WTC11 (cell line): ENCODE measurements at places on chromosomes 3 and 15.

- DNase-seq = peak; percentile 6
Measured at GRCh38 chr15:29129926-29130325, 139.7 kb downstream of the NSMCE3 start.

- DNase-seq = no peak
Measured at GRCh38 chr3:174162550-174162949, 696.6 kb upstream of the NAALADL2 start.

- no peak for DNase-seq
Measured at GRCh38 chr3:187720337-187720670, 17.9 kb upstream of the RTP2 start.

GRCh38 chr3:79041621-79042020, 726.2 kb downstream of the ROBO1 start:
- DNase-seq = no peak

DNA sequence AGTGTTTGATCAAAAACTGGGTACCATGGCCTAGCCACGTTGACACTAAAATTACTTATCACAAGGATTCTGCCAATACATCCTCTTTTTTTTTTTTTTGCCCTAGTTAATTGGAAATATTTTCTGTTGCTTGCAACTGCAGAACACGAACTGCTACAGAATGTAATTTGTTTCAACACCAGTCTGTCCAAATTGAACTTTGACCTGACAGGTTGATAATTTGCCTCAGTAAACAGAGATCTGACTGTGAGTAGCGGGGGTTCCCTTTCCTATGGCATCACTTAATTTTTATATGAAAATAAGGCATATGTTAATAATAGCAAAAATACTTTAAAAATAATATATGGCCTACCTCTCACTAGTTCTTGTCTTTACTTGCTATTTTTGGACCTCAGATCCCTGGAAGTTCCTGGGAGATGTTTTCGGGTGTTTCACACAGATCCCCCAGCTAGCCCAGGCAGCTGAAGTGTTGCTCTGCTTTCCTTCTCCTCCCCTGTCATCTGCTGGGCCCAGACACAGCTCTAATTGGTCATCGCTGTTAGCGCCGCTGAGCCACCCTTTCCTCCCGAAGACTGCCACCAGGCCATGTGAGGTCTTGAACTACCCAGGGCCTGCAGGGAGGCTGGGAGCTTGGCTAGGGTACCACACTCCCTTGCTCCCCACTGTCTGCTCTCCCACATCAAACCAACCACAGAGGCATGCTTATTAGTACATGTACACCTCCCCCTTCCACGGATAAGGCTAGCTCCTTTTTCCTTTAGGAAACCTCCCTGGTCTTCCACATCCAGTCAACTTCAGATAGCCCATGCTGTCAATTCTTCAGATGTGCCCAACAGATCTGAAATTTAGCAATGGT, 89.8 kb upstream of the RNF7 start:
- DNase-seq = no peak

DNA sequence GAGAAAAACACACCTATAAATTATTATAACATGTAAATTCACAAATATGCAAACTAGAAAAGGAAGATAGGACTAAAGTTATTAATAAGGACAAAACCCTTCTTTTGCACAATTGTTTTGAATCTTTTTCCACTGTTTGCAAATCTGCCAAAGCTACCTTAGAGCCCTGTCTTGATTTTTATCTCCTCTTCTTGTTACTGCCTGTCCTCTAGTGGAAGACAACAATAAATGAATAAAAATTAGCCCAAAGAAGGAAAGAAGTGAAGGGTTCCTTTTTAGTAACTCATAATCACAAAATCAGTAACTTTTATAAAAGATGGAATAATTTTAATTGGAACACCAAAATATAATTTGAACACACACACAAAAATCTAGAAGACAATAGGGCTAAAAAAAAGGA, 2.7 kb downstream of the CD200R1 start:
- no peak for DNase-seq

- DNase-seq = no peak
Measured at GRCh38 chr15:67479781-67480505, 41.0 kb upstream of the C15orf61 start.

GRCh38 chr15:65805019-65805745, 13.1 kb upstream of the DENND4A start:
- no peak for DNase-seq

GRCh38 chr3:50486219-50486888, 17.1 kb downstream of the CACNA2D2 start:
- DNase-seq = no peak

DNA sequence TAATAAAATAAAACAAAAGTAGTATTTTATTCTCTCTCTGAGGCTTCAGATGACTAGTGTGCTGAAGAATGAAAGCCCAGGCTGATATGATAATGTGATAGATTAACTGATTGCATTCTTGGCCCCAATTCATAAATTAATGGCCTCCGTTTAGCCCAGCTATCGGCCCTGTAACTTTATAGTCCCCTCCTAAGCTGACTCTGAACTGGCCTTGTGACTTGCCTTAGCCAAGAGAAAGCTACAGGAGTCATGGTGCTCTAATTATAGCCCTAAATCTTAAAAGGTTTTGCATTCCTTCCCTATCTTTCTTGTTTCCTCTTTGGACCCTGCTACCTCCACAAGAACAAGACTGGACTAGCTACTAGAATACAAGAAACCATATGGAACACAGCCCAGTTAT, 123.2 kb upstream of the EPHA3 start:
- no peak for DNase-seq

DNA sequence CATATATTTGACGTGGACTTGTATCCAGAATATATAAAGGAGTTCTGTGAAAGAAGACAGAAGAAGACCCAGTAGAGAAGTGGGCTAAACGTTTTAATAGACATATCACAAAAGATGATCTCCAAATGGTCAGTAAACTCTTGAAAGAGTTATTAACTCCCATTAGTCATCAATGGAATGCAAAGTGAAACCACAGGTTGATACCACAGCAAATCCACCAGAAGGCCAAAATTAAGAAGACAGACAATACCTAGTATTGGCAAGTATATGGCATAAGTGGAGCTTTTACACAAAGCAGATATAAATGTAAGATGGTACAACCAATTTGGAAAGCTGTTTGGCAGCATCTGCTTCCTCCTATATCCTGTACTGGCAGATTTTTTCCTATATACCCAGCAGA, 6.0 kb downstream of the SPATA16 start:
- DNase-seq = no peak

GRCh38 chr3:117536006-117536405, 826.4 kb downstream of the TUSC7 start:
- DNase-seq = no peak

DNA sequence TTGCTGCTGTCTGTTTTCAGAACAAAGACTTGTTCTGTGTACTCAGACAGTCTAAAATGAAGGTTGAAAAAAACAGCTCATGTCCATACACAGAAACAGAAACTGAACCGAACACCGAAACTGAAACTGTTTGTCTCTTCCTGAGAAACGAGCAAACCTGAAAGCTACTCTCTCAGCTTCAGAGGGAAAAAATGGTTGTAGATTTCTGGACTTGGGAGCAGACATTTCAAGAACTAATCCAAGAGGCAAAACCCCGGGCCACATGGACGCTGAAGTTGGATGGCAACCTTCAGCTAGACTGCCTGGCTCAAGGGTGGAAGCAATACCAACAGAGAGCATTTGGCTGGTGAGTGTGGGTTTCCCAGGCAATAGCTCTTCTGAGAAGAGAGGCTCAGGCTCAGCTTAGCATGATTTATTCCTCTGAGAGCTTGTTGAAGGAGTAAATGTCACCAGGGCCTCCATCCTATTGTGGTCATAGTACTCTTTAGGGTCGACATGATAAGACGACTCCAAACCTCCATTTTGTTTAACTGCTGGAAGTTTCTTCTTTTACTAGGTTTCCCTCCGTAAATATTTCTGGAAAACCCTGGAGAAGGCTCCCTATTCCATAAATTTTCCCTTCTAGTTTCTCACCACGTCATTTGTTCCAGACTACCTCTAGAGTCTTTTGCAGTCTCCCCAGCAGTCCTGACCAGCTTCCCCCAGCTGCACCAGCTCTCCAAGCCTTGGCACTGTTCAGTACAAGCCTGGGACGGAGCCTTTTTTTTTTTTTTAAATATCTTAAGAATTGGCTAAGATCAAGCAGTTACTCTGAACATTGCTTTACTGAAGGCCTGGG, at the start of gene RTP4:
TSS of gene RTP4 (plus strand) at position 135 of the 838 bp plus-strand sequence. CDS start at position 192, 57 bp downstream.
- no peak for DNase-seq

DNA sequence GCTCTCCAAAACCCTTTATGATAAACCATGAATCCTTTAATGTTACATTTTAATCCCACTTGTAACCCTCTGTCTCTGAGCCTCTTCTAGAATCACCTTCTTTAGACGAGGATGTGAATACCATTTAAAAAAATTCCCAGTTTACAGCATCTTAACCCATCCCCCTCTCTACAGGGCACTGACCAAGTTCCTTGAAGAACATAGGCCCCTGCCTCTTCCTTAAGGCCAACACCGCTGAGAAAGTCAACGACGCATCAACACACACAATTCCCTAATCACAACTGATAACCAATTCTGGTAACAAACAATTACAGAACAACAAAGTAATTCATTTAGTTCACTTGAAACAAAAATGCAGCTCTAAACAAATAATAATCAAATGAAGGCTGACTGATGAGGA, 130.3 kb downstream of the DLG1 start:
- DNase-seq = no peak

- DNase-seq = no peak
Measured at GRCh38 chr15:81330366-81331090, 6.6 kb upstream of the STARD5 start.

GRCh38 chr3:11199902-11200845, 45.9 kb downstream of the HRH1 start:
- DNase-seq = no peak

DNA sequence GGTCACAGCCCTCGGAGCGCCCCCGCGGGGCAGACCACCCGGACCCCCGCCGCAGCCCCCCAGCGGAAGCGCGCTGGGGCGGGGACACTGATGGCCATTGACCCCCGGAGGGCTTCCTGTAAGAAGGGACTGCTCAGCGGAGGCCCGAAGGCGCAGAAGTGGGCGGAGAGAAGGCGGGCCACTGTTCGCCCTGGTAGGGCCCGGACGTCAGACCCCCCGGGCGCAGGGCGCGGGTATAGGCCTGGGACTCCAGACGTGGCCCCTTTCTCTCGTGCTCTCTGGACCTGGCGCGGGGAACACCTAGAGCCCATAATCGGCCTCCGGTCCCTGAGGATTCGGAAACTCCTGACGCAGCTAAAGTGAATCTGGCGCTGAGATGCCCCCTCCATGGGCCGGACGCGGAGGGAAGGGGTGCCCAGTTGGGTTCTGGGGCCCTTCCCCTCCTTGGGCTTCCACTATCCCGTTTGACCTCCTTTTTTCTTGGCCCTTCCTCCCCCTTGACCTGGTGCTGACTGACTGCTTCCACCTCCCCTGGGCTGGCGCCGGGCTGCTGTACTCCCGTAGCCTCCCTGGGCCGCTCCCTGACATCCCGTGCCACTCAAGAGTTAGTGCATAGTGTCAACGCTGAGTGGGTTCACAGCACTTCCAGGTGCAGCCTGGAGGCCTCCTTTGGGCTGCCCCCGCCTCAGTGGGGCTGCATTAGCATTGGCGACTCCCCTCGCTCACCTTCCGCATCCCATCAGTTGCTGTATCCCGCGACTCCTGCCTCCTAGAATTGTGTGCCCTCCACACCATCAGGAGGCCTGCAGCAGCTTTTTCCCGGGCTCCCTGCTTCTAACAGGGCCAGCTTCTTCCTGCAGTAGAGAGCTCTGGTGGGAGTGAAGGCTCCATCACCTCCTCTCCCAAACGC, 694 bp downstream of the ABTB1 start:
- DNase-seq = peak; percentile 17

DNA sequence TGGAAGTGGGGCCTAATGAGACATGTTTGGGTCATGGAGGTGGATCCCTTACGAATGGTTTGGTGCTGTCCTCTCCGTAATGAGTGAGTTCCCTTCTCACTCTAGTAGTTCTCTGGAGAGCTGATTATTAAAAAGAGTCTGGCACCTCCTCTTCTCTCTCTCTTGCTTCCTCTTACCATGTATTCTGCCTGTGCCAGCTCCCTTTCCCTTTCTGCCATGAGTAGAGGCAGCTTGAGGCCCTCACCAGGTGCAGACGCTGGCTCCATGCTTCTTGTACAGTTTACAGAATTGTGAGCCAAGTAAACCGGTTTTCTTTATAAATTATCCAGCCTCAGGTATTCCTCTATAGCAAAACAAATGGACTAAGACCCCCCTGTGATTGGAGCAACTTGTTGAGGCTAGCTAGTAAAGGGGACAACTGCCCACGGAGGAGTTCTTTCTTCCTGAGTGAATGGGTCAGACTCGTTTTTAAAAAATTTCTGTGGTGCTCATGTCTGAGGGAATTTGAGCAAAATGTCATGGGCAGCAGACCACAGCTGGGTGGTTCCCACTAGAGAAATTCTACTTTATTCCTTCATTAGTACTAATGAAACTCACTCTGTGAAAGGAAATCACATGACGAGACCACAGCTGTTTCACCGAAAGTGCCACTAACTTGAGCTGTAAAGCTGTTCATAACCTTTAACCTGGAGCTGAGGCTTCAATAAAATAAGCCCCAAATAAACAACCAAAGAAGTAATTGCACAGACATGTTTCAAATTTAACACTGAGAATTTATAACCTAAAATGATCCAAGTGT, 210.0 kb downstream of the NFKBIZ start:
- DNase-seq = no peak

- no peak for DNase-seq
Measured at GRCh38 chr3:56131974-56132590, 336.2 kb downstream of the ERC2 start.

GRCh38 chr3:73427048-73427706, 197.6 kb downstream of the PDZRN3 start:
- DNase-seq = no peak

DNA sequence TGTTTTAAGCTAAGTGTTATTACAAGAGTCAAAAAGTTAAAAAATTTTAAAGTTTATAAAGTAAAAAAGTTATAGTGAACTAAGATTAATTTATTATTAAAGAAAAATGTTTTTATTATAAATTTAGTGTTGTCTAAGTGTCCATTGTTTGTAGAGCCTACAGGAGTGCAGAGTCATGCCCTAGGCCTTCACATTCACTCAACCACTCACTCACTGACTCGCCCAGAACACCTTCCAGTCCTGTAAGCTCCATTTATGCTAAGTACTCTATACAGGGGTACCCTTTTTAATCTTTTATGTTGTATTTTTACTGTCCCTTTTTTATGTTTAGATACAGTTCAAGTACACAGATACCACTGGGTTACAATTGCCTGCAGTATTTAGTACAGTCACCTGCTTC, 37.2 kb downstream of the EEFSEC start:
- no peak for DNase-seq

GRCh38 chr3:155917781-155918180, 47.3 kb downstream of the GMPS start:
- DNase-seq = no peak

DNA sequence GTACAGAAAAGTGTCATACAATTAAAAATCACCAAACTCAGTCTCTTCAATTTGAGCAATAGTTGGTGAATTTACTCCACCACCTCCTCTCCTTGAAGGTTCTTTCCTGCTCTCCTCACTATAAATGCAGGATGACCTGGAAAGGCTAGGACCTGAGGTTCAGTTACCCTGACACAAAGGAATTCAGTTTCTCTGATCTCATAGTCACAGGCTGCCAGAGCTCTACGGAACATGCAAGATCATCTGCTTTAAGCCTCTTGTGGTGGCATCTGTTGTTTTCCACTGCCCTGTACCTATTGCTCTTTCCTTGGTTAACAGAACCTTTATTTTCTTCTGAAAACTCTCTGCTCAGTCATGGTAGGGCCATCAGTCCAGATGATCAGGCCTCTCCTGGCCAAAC, 4.9 kb upstream of the TP63 start:
- DNase-seq = no peak
